NCI-H1436 (cell line): ENCODE measurements at places on chromosomes 7 and 10.

DNA sequence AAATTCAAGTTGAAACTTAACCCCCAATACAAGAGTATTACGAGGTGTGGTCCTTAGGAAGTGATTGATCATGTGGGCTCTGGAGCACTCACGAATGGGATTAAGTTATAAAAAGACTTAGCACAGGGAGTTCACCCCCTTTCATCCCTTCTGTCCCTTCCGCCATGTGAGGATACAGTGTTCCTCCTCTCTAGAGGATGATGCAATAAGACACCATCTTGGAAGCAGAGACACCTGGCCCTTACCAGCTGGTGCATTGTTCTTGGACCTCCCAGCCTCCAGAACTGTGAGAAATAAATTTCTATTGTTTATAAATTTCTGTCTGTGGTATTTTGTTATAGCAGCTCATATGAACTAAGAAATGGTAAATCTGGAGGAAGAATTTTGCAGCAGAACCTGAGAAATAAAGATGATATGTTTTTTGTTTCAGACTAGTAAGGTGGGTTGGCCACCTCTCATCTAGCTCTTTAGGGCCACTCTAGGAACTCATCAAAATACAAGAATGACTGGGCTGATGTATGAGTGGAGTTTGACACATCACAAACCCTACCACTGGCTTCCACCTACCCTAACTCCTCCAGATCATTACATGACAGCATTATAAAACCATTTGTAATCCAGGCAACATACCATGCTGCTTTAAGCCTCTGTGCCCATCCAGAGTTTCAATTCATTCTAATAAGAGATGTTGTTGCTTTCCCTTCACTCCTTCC, 22.4 kb downstream of the SLC26A5 start:
- DNase-seq, result no peak

GRCh38 chr10:36236931-36237330, 594.8 kb upstream of the FZD8 start:
- no peak for DNase-seq

- DNase-seq, result no peak
Measured at GRCh38 chr10:43903451-43903850, 254.8 kb upstream of the ZNF32 start.

- DNase-seq, result no peak
Measured at GRCh38 chr10:99743841-99744240, 11.8 kb downstream of the CUTC start.

DNA sequence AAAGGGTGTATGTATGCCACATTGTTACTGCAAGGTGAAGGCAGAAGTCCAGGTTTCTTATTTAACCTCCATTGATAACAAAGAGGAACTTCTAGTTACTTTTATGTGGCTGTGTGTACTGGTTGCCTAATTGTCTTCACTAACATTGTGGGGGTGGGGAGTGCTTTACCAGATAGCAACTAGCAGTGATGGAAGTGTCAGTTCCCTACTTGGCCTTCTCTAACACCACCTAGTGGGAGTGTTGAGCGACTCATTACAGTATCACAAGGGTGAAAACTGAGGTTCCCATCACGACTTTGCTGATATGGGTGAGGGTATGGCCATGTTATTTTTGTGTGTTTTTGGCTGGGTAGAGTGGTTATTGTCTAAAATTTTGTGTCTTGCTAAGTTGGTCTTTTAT, 274.4 kb downstream of the THSD7A start:
- no peak for DNase-seq

DNA sequence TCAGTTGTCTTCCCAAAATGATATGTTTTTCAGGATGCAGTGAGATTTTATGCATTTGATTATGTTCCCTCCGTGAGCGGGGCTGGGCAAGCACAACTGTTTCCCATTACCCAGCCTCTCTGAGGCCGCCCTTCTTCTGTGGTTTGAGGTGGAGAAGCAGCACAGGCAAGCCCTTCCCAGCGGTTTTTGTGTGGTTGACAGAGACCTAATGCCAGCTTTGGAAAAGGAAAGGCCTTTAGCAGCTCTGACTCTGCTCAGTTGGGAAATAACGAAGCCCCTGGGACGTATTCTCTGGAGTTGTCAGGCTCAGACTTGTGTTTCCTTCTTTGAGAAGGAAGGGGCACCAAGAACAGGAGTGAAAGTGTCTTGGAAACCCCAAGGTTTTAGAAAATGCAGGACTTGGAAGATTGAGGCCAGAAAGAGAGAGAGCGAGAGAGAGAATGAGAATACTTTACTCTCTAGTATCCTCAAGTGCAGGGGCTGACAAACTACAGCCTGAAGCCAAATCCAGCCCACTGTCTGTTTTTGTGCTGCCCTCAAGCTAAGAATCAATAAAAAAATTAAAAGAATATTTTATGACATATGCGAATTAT, 20.6 kb upstream of the PDCD4 start:
- DNase-seq, result no peak

GRCh38 chr10:75954486-75954885, 523.1 kb downstream of the LRMDA start:
- DNase-seq, result no peak

GRCh38 chr7:111076205-111076604, 14.7 kb upstream of the LRRN3 start:
- DNase-seq, result no peak

- DNase-seq, result no peak
Measured at GRCh38 chr10:59887006-59887405, 19.4 kb downstream of the CCDC6 start.

- no peak for DNase-seq
Measured at GRCh38 chr7:116524609-116525297, at the start of gene CAV1. TSS of gene CAV1 (plus strand) at chr7:116525036. CDS start at chr7:116525063, 27 bp downstream.

- DNase-seq, result peak; percentile 51
Measured at GRCh38 chr7:36408589-36408988, 18.9 kb downstream of the ANLN start.

GRCh38 chr7:28151965-28152364, 28.6 kb downstream of the JAZF1 start:
- DNase-seq, result no peak

DNA sequence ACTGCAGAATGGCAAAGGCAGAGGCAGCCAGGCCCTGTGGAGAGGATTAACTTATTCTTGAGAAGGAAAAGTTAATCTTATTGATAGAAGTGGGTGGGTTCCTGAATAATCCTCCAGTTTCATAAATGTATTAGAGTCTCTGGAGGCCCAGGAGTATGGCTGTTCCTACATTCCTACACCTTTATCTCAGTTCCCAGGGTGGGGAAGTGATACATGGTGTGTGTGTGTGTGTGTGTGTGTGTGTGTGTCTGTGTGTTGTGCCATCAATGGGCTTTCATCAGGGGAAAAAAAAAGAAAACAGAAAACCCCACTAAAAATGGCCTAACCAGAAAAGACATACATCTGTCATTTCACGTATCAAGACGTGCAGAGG, 22.0 kb upstream of the GSDME start:
- no peak for DNase-seq

DNA sequence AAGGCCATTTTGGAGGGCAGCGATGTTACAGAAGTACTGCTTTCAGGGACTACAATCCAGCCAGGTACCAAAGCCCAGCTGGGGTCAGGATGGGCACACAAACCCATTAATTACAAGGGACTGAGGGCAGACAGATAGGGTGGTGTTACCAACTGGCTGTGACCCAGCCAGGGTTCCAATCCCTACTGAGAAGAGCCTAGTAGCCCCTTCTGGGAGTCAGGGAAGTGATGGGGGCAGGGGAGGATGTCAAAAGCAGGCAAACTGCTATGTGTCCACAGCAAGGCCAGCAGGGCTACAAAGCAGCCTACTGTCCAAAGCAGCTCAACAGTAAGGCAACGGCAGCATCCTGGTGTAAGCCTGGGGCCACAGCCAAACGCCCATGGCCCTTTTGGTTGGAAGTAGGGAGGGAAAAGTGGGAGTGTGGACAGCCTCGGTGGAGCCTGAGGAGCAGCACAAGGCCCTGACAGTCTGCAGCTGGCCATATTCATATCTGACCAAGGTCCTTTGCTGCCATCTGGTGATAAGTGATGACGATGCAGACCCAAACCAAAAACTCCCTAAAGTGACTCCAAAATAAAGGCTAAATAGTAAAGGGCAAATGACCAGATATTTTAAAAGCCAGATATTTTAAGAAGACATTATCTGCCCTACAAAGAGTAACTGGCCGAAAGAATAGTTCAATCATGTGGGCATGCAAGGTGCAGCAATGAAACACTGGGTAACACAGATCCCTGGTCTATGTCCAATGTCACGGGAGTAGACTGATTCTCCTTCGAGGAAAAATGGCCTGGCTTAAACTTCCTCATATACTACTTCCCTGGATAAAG, 56.9 kb downstream of the XPNPEP1 start:
- no peak for DNase-seq

GRCh38 chr10:20976390-20976789, 79.3 kb upstream of the NEBL start:
- DNase-seq, result no peak

DNA sequence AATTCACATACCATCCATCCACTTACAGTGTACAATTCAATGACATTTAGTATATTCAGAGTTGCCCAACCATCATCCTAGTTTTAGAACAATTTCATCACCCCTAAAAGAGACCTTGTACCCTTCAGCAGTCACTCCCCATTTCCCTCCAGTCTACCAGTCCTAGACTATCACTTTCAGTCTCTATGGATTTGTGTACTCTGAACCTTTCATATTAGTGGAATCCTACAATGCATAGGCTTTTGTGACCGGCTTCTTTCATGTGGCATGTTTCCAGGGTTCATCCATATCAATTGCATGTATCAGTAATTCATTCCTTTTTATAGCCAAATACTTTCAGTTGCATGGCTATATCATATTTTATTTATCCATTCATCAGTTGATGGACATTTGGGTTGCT, 53.5 kb upstream of the SEMA3E start:
- DNase-seq, result no peak

DNA sequence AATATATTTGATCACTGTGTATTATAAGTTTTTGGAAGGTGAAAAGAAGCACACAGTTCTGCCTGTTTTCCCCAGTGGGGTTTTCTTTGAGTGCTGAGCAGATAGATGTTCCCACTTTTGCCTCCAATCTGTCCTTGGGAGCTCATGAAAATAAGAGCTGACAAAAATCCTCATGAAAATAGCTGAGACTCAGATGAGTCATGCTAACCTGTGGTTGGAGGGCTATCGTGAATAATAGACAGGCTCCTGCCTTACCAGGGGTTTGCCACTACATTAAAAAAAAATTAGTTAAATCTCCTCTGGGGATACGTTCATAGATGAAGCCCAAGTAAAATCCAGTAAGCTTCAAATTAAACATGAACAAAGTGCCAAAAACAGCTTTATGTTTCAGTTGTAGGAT, 10.9 kb upstream of the AOAH start:
- DNase-seq, result no peak

GRCh38 chr10:132444877-132445351, 47.9 kb downstream of the PWWP2B start:
- no peak for DNase-seq

DNA sequence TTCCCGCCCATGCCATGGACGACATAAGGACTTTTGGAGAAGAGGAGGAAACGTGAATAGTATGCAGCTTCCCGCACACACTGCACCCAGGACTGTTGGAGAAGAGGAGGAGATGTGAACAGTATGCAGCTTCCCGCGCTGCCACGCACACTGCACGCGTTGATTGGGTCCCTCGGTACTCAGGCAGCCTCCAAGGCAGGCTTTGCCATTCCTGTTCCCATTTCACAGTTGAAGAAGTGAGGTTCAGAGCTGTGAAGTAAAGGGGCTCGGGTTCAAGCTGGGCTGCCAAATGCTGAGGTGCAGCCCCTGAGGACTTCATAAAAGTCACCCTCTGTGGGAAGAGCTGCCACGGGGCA, 147.9 kb upstream of the FAM20C start:
- no peak for DNase-seq

DNA sequence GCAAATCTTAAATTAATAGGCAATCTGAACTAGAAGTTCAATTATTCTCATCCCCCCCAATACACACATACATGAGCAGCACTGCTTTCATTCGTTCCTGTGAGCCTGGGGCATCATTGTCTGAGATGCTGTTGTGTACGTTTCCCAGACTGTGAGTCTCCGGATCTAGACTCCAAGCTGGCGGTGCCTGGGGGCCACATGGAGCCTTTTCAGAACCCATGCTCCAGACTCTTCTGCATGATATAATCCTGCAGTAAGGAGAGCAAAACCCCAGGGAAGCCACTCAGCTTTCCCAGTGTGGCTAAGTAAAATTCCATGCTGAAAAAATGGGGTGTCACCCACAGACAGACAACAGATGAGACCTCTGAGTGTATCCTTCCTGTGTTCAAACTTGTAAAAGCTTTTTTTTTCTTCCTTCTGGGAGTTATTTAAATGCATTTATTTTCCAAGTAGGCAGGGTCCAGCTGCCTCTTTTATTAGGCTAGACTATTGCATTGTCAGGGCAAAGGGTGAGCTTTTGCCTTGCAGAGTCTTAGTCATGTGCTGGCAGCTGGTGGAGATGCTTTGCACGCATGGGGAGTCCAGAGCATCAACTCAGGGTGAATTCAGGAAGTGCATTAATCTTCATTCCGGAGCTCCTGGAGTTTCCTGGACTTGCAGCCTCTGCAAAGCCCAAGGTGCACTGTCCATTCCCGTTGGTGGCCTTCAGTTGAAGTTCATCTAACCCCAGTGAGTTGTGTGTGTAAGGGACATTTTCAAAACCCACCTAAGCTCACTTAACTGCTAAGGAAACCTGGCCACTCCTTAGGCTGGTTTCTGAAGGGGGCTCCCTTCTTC, 185.7 kb upstream of the ADO start:
- no peak for DNase-seq

DNA sequence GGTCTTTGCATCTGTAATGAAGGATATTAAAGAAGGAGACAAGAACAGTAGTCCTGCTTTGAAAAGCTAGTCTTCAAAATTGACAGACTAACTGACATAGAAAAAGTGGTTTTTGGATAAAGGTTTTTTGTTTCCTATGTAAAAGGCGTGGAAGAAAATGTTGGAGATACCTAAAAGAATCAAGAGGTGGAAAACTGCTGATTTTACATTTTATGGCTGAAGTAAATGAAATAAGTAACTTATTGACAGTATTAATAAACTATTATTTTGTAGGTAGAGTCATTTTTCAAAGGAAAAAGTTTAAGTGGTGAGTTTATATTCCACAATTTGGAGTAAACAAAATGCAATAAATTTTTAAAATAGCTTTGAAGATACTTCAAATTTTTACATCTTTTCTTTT, 12.6 kb upstream of the HELLS start:
- no peak for DNase-seq
